ENCODE measurements at places on chromosomes 16 and 17.

GRCh38 chr16:54055191-54055590, 231.4 kb downstream of the IRX3 start:
- no peak for DNase-seq

- DNase-seq = no peak
Observed at GRCh38 chr16:78871241-78871640, 729.3 kb downstream of the MAF start.

DNA sequence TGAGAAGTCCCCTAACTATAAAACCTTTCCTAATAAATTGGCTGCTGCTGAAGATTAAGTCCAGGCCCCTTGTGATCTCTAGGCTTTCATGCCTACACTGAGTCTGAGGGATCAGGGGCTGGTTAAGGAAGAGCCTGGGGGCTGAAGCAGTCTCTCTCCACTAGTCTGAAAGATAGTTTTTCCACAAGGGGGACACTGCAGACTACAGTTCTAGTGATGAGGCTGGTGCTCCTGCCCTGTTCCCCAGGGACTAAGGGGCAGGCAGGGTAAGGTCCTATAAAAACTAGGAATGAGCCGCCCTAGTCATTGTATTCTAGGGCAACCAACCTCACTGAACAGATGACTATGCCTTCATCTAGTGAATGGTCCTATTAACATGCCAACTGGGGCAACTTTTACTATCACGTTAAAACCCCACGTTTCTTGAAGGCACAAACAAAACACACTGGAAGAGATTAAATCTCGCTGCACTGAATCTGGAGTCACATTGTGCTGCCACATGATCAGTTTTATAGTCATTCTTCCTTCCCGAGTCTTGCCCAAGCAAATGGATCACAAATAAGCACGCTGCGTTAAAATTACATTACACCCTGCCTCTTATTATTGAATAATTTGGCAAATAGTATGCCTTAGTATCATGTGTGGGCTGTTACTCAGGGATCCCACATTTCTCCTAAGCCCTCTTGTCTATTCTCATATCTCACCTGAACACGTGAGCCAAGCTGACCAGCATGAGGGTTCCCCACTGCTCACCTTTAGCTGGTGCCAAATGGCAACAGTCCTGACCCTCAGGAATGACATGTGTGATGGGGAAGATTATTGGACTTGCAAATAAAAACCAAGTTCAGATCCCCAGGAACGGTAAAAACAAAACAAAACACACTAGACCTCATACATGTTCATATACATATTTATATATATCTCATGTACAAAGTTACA, 95.4 kb upstream of the TOB1 start:
- DNase-seq = no peak

- DNase-seq = no peak
Observed at GRCh38 chr16:47533744-47534292, 72.7 kb downstream of the PHKB start.

DNA sequence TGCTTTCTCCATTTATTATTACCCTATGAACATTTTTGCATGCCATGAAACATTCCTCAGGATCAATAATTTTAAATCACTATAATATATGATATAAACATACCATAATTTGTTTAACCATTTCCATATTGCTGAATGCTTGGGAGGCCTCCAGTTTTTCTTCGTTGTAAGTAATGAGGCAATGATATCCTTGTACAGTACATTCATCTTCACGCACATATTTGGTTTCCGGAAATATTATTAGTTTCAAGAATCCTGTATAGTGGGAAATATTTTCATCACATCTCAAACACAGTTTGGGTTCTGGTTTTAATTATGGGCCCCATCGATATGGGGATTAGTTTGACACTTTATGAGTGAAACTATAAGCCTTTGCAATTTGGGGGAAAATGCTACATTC, 135.4 kb downstream of the HS3ST3B1 start:
- no peak for DNase-seq

GRCh38 chr16:58582133-58582532, 47.5 kb downstream of the CNOT1 start:
- DNase-seq = no peak

DNA sequence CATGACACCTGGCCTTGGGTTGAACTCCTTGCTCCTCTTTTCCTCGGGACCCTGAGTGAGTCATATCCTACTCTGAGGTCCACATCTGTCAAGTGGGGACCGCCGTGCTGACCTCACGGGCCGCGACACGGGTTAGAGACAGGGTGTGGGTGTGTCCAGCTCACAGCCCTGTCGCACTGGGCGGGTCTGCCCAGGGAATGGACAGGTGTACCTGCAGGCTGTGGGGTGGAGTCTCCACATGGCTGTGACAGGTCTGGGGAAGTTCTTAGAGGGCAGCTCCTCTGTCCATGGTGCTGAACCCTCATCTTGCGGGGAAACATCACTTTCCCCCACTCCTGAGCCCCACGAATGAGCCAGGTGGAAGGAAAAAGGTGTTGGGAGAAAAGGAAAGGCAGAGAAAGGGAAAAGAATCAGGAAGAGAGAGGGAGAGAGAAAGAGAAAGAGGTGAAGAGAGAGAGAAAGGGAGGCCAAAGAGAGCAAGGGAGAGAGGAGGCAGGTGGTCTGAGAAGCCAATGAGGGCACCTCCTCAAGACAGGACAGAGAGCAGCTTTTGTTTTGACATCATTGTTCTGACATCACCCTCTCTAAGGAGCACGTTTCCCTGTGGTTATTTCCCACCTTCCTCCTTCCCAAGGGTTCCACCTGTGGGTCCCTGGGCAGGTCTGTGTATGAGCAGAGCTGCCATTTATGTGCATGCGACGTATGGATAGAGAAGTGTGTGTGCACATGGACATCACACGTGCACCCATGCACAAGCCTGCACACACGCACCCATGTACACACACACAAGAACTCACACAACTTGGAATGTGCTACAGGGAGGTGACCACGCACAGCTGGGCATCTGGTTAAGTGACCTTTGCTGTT, 32.6 kb upstream of the CBFA2T3 start:
- DNase-seq = peak; percentile 56

GRCh38 chr16:75097941-75098901, 18.4 kb downstream of the LDHD start:
- DNase-seq = peak; percentile 42

DNA sequence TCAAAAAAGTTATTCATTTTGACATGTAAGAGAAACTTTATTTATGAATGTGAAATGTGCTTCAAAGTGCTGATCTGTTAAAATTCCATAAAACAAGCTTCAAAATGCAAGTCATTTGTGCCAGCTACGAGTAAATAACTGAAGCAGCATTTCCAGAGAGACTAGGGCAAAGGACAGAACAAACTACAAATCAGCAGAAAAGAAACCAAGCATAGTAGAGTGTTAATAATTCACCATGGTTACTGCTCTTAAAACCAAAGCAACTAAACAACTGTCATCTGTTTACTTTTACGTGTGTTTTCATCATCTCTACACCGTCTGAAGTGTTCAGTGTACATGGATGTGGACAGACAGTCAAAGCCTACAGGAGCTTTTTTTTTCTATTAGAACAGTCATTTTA, 1.6 kb upstream of the ASPA start:
- DNase-seq = no peak

DNA sequence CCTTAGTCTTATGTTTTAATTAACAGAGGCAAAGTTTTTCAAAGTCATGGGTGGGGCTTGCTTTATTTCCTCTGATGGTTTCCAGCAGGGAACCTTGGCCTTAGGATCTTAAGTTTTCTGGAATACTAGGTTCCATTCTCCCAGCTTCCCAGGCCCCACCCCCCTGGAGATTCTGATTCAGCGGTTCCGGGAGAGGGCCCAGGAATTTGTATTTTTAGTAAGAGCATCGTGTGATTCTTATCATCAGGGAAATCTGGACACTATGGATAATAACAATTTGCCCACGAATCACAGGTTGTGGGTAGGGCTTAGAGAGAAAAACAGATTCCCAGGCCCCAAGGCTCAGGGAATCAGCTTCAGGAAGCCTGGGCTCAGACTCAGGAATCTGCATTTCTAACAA, 263.6 kb downstream of the NTN1 start:
- DNase-seq = no peak

DNA sequence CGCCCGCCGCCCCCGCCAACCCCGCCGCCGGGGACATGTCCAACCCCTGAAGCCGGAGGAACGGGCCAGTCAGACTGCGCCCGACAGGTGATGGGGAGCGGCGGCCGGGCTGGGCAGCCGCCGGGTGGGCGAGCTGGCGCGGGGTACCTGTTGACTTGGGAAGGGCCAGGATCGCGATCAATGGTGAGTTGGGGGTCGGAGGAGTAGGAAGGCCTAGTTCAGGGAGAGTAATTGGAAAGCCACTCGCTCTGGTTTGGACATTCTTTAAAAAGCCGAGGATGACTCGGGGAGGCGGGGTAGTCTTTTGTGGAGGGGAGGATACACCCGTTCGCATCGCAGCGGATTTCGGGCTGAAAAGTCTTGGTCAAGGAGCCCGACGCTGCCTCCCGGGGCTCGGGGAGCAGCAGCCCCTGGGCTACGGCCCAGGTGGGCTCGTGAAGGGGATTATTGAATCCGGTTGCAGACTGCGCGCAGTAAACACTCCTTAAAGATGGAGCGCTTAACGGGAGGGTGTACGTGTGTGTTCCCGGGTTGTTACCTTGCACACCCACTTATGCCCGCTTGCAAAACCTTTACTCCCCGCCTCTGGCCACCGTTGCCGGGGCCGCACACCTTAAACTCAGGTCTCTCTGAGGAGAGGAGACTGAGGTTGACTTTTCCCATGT, 123.8 kb downstream of the GOSR1 start:
- peak; percentile 5 for DNase-seq

GRCh38 chr16:72172105-72173034, at the start of gene PMFBP1:
Gene PMFBP1, minus strand, starts transcription at chr16:72172155. Its CDS starts 947 bp downstream, at chr16:72171208.
- peak; percentile 51 for DNase-seq

- no peak for DNase-seq
Observed at GRCh38 chr16:7318686-7319085, 14.0 kb upstream of the RBFOX1 start.

DNA sequence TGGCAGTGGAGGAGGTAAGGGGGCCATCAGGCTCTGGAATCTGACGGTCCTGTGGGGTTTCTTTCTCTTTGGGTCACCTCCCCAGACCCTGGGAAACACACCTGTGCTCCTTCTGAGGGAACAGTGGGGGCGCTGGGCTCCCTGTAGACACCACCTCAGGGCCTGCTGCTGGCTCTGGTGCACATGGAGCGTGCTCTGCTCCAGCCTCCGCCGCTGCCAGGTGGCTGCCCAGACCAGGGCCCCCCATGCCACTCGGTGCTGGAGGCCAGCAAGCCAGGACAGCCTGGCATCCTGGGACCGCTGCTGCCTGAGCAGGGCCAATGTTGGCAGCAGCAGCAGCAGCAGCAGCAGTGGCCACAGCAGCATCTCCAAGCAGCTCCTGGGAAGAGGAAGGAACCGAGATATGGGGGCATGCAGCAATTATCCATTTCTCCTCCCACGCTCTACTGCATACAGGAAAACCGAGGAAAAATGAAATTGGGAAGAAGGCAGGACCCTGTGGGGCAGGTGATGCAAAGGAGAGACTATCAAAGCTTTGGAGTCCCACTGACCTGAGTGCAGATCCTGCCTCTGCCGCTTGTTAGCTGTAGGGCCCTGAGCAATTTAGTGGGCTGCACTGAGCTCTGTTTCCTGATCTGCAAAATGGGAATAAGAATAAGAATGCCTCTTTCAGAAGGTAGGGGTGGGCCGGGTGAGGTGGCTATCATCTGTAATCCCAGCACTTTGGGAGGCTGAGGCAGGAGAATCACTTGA, 902 bp downstream of the GHDC start:
- no peak for DNase-seq

DNA sequence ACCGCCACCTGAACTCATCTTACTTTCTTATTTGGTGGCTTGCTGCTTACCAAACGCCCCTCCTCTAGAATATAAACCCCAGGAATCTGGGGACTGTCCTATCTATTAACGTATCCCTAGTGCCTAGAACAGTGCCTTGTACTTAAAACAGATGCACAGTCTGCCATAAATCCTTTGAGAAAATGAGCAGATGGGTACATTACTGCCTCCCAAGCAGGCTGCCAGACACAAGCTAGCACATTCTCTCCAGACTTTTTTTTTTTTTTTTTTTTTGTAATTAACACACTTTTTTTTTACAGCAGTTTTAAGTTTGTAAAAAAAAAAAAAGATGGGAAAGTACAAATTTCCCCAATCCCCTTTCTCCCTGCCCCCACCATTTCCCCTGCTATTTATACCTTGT, 57.3 kb upstream of the RPL38 start:
- no peak for DNase-seq

DNA sequence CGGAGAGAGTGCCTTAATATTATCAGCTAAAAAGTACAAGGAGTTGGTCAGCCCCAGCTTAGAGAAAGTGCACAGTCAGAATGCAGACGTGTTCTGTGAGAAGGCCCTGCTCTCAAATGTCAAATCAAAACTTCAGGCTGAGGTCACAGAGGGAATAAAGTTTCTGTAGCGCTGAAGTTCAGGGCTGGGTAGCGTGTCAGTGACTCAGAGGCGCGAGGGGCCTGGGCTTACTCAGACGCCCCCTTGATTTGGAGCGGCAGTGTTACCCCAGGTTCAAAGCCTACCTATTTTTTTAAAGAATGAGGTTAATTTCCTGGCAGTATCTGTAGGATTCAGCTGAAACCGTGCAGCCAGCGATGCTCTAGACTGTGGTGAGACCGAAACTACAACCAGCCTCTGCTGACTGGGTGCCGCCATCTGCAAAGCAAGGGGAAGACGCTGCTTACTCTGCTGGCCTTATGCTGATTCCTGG, 4.8 kb downstream of the CIAO3 start:
- no peak for DNase-seq

GRCh38 chr17:72458301-72458700, 337.5 kb downstream of the SOX9 start:
- no peak for DNase-seq

DNA sequence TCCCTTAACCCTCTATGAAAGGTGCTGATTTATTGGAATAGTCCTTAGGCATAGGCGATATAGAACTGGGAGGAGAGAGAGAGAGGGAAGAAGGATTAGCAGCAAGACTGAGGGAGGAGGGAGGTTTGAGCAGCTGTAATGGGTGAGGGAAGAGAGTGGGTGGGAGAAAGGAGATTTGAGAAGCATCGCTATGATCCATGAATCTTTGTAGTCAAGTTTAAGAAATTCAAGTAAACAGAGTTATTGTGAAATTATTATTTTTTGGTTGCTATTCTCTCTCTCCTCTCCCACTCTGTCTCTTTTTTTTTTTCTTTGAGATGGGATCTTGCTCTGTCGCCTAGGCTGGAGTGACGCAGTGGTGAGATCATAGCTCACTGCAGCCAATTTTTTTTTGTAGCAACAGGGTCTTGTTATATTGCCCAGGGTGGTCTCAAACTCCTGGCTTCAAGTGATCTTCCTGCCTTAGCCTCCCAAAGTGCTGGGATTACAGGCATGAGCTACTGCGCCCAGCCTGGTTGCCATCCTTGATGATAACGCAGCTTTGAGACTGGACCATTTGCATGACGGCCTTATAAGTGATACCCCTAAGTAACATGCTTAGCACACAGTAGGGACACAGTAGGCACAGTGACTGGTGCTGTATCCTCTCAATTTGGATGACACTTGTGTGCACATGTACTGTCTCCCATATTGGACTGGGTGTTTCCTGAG, 21.0 kb upstream of the TNS4 start:
- no peak for DNase-seq

- DNase-seq = peak; percentile 68
Observed at GRCh38 chr17:59165933-59166342, 10.4 kb downstream of the PRR11 start.
